Stimulated activated CD4-positive, alpha-beta T cell treated with anti-CD3 and anti-CD28 coated beads, Interleukin-12 subunit alpha, Interleukin-12 subunit beta, amount 100 ng/mL, for 24 hours (primary cell): ENCODE measurements at places on chromosomes 5 and 9.

GRCh38 chr5:156920042-156920860, 42.8 kb downstream of the TIMD4 start:
- peak; percentile 68 for DNase-seq

GRCh38 chr9:134764473-134765269, 115.9 kb upstream of the FCN2 start:
- DNase-seq, result no peak

- no peak for DNase-seq
These were observed 12.9 kb downstream of the CCT5 start for GRCh38 chr5:10262995-10263394.

DNA sequence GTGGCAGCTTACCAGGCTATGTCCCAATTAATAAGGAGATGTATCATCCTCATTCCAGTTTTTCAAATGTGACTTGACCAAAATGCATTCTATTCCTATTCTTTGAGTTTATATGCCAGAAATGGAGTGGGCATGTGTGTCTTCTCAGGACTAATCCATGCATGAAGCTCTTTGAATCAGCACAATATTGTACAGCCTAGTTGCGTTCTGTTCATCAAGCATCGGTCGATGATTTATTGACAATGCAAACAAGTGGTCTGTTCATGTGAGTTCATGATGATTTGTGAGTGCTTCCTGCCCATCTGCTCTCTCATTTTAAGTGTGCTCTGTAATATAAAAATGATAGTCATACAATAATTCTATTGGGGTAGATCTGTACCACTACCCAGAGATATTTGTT, 48.3 kb downstream of the PALM2AKAP2 start:
- DNase-seq, result no peak

- DNase-seq, result no peak
These were observed 13.6 kb downstream of the NNT start for GRCh38 chr5:43616535-43616934.

DNA sequence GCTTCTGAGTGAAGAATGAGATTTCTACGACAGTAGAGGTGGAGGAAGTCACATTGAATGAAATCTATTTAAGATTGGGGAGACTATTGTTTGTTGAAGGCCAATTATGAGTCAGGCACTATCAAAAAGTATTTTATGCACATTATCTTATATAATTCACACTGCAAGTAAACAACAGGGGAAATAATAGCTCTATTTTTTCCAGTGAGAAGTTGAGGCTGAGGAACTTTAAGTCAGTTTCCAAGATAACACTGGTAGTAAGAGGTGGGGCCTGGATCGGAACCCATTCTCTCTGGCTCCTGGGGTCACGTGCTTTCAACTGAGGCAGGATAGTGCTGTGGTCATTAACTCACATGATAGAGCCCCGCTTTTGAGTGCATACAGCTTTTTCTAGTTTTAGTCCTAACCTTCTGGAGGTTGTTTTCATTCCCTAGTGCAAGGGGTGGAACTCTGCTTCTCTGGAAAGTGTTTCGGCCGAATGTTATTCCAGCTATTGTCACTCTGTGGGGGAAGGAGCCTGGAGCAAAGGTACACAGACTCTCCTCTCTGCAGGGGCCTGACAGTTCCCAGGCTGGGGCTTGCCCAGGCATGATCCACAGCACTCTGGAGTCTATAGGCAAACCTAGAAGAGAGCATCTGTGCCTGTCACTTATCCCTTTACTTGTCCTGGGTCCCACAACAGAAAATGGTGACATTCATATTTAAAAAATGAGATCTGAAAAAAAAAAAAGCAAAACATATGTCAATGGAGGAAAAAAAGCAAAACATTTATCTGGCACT, 352.4 kb upstream of the ACTBL2 start:
- DNase-seq, result no peak

- peak; percentile 20 for DNase-seq
These were observed 163.2 kb downstream of the ARRDC3 start for GRCh38 chr5:91219803-91220371.

GRCh38 chr9:33633636-33634035, 109.6 kb downstream of the ANKRD18B start:
- no peak for DNase-seq

DNA sequence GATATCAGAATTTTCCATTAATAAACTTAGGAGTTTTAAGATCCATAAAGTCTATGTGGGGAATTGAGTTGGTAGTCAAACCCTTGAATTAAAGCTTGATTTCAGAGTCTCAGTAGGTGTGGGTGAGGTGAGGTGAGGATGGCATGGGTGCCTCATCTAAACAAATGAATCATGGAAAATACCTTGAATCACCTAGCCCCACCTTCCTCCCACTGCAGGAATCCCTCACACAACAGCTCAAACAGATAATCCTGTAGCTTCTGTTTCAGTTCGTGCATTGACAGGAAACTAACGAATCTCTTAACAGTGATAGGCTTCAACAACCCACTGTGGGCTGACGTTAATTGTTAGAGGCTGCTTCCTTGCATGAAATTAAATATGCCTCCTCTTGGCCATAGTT, 185.0 kb downstream of the SREK1 start:
- no peak for DNase-seq

GRCh38 chr9:138009803-138010690, 132.5 kb downstream of the CACNA1B start:
- DNase-seq, result no peak

DNA sequence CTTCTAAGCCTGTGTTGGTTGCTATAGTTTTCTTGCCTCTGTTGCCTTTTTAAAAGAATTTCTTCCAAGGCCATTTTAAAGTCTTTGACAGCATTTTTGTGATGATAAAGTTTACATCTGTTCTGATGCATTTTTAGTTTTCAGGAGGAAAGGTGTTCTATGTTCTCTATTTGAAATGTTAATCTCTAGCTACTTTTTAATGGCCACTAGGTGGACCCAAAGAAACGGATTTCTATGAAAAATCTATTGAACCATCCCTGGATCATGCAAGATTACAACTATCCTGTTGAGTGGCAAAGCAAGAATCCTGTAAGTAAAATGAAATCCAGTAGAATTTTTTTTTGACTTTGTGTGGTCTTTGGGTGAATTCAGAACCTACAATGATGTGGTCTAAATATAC, 60.2 kb downstream of the MELK start:
- no peak for DNase-seq

GRCh38 chr5:124872615-124873014, 126.2 kb upstream of the ZNF608 start:
- no peak for DNase-seq

DNA sequence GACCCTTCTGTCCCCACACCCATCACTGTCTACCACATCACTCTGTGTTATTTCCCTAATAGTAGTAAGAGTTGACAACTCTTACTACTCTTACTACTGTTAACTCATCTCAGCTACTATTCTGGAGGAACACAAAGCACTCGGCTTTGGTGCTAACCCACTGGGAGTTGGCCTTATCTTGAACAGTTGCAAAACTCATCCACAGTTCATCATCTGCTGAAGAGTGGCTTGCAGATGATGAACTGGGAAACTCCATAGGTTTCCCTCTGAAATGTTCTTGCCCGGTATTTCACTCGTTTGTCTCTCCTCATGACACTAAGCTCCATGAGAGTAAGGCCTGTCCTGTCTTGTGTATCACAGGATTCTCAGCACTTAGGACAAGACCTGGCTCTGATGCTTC, 221.4 kb downstream of the NR3C1 start:
- DNase-seq, result no peak

GRCh38 chr9:73167614-73168013, 15.9 kb downstream of the ANXA1 start:
- DNase-seq, result no peak

GRCh38 chr5:135690466-135690865, 111.7 kb upstream of the CXCL14 start:
- no peak for DNase-seq

DNA sequence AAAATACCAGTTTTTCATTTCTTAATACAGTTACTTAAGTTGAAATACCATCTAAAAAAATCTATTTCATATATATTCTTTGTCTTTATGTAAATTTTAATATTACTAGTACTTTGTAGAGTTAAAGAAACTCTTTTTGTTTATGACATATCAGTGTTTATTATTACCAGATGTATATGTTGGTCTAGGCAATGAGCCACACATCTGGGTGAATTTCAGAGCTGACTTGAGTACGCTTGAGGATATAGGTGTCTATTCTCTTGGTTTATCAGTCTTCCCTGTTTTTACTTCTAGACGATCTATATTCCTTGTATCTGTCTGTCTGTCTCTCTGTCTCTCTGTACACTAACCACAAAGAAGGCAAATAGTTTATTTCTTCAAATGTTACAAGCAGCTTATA, 2.9 kb downstream of the SMAD5 start:
- no peak for DNase-seq

GRCh38 chr5:83209963-83210362, 132.6 kb downstream of the XRCC4 start:
- no peak for DNase-seq

- no peak for DNase-seq
These were observed 308.0 kb upstream of the RPS23 start for GRCh38 chr5:82586181-82586580.

- peak; percentile 15 for DNase-seq
These were observed at the start of gene PCAT7 for GRCh38 chr9:94554439-94555331. Gene PCAT7, plus strand, starts transcription at chr9:94555083.

DNA sequence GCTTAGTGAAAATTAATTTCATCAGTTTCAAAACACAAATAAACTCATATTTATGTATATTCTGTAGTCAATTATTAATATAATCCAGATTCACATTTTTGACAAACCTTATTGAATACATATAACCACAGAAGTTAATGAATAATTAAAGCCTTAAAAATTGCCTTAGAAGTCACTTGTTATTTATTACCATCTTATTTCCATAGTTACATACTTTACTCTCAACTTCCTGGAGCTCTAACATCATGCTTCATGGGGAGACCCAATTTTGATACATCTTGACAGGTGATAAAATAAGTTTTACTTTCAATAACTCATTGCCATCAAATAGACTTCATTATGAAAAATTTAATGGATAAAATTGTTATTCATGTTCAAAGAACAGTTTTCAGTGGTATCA, 1038.7 kb downstream of the PTPRD start:
- DNase-seq, result no peak

DNA sequence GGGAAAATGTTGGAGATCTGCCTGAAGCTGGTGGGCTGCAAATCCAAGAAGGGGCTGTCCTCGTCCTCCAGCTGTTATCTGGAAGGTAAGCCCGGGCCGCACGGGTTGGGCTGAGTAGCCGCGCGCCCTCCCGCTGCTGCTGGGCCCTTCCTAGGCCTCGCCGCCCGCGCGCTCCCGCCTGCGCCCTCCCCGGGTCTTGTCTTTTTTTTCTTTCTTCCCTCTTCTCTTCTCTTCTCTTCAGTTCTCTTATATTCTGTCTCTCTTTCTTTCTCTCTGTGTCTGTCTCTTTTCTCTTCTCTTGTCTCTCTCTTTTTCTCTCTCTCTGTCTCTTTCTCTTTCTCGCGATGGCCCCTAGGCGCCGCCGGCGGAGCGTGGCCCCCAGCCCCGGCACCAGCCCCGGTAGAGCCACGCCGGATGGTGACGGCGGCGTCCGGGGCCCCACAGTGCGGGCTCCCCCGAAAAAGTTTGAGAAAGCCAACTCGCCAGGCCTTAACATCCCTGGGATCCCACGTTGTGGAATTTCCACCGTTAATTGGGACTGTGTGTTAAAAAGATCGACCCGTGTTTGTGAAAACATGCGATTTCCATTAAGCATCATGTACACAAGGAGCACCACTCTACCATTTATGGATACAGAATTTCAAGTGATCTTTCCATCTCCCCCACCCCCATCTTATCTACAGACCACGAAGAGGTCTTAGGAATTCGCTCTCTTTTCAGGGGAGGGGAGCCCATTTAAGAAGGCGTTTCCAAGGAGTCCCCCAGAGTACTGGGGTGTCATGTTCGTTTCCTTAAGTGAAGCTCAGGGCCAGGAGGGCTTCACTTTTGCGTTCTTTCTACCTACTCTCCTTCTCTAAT, 616 bp downstream of the ABL1 start:
- DNase-seq, result peak; percentile 19

GRCh38 chr5:61263561-61264272, 68.3 kb upstream of the ZSWIM6 start:
- no peak for DNase-seq

DNA sequence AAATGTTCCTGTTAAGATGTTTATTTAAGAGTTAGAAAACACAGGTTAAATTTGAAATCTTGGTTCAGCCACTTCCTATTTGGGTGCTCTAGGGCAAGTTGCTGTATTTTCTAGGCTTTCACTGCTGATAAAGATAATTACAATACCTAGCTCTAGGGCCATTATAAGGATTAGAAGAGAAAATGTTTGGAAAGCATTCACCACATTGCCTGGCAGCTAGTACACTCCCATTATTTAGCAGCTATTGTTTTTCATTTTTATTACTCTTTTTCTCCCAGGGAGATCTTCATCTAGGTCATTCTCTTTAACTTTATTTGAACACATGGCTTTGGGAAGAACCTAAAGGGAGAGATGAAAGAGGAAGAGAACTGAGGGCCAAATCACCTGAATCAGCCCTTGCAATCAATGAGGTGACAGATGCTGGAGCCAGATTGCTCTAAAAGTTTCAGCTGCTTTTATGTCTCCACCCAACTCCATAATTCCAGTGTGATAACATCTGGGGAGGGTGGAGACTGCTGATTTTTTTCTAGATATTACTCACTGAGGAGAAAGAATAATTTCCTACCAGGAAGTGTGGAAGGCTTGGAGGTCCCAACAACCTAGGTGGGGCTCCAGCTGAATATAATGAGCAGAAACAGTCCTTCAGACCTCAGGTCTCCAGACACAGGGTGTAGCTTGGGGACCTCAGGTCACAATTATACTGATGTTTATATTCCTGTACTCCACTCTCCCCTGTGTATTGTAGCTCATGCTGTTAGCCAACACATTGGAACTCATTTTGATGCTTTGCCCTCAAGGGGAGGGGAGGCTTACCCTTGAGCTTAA, 640.0 kb downstream of the RAB3C start:
- DNase-seq, result no peak

DNA sequence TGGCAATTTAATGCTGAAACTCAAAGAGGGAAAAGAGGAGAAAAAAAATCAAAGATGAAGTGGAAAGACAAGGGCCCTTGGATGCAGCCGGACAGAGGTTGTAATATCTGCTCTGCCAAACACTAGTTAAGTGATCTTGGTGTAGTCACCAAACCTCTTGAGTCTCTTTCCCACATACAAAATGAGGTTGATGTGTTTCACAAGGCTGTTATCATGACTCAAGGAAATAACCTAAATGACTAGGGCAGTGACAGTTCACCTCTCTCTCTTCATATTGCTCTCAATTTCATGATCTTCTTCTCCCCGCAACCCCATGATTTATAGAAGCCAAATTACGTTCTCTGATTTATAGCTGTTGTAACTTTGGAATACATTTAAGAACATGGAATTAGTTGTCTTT, 44.9 kb downstream of the PIK3R1 start:
- DNase-seq, result no peak

- DNase-seq, result no peak
These were observed 12.9 kb downstream of the NIPSNAP3B start for GRCh38 chr9:104776797-104777196.

GRCh38 chr5:37738057-37738691, 101.7 kb downstream of the GDNF start:
- no peak for DNase-seq

DNA sequence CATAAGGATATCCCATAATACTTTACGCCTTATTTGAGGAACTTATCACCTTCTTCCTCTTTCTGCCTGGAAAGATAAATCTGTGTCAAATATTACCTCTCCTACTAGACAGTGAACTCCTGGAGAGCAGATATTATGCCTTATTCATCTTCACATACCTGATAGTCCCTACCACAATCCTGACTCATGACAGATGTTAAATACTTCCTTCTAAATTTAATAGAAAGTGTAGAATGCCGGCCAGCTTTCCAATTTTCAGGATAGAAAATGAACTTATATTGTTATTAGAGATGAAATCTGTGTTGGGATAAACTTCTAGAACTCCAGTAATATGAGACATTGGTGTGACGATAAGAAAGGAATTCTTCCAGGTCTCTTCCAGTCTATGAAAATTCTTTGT, 89.0 kb downstream of the GCNT4 start:
- DNase-seq, result no peak
